ENCODE measurements at places on chromosomes 11 and 22. TPM values are rescaled to one million over a fixed set of nuclear protein-coding genes. Genes with fewer than 3 reads are reported as not detected.

TIMM10 gene
- 50.1 TPM for total RNA-seq

RFPL1 gene
- total RNA-seq = not detected

PRG3 gene
- not detected for total RNA-seq

TMEM191C gene
- total RNA-seq = 0.82 TPM

SYT13 gene
- total RNA-seq = not detected

CBLIF gene
- not detected for total RNA-seq

RTN4RL2 gene
- total RNA-seq = 0.12 TPM

TIGD3 gene
- 0.15 TPM for total RNA-seq

RIBC2 gene
- total RNA-seq = 0.12 TPM

HPX gene
- 0.45 TPM for total RNA-seq

GRAMD4 gene
- 28.1 TPM for total RNA-seq

OR5L1 gene
- total RNA-seq = not detected

All from smooth muscle cell of the coronary artery (primary cell).